ENCODE measurements at places on chromosomes 13 and 19.

DNA sequence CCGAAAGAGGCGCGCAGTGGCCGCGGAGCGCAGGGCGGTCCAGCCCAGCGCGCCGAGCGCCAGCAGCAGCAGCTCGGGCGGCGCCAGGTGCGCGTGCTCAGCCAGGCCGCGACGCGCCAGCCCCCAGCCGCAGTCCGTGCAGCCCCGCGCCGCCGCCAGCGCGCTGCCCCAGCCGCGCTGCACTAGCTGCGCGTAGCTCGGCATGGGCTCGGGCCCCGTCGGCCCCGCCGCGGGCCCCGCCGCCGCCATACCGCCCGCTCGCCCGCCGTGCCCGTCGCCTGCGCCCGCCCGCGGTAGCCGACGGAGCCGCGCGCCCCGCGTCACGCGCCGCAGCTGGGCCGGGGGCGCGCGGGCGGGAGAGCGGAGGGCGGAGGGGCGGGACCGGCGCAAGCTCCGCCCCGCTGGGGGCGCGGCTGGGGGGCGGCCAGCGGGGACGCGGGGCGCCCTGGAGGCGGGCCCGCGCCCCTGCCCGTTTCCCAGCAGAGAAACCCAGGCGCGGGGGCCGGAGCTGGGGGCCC, at the start of gene CERS1:
TSS of gene CERS1 (minus strand) at position 335 of the 518 bp plus-strand sequence. CDS start at position 249, 86 bp downstream.
- DNase-seq, result no peak

- DNase-seq, result no peak
These were observed 359.6 kb downstream of the FOXO1 start for GRCh38 chr13:40306817-40307216.

DNA sequence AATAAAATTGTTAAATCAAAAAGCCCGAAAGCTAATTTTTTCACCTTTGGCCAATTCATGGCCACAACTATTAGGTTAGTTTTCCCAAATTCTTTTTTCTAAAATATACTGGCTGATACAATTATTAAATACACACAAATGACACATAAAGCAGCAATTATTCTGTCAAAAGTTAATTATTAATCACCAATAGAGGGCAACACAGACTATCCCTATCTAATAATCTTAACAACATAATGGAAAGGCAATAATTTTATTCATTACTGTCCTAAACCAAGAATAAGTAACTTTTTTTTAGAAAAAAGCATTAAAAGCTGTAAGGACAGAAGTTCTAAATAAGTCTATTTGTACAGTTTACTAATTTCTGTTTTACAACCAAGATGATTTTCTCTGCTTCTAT, 51.7 kb downstream of the KATNAL1 start:
- no peak for DNase-seq

GRCh38 chr13:64704121-64704649, 2526.0 kb downstream of the PCDH9 start:
- no peak for DNase-seq

DNA sequence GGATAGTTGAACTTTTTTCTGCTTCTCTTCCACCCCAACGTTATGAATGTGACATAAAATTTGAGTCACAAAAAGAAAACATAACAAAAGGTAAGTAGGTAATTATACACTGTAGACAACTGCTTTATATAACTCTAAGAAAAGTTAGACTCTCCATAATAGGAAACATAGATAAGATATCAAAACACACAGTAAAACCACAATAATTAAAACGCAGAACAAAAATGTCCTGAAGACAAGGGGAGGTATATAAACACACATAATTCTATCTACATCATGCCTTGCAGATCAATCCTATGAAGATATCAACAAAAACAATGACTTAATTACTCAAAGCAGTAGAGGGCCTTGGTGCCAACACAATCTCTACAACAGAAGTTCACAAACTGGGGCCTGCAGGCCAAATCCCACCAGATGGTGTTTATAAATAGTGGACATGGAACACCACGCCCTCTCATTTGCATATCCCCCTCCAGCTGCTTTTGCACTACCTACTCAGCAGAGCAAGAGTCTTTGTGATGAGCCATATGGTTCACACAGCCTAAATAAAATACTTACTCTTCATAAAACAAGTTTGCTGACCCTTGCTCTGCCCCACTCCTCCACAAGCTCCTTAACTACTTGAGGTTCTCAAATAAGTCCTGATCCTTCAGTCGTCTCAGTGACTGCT, 254.7 kb downstream of the KLF12 start:
- no peak for DNase-seq

DNA sequence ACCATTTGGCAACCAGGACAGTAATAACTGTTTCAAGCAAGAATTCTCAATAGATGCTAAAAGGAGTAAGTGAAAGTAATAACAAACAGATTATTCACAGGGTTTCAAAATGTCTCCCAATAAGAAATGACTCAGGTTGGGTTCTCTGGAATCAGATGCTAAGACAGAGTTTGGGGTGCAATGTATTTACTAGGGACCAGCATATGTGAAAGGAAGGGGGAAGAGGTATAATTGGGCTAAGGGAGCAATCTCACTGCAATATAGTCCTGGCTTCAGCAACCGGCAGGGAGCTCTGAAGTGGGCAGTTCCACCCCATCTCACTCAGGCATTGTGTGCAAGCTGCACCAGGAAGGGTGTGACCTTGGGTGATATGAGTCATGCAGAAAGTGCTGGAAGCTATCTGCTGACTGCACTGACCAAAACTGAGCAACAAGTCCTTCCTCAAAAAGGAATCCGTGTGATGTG, 23.4 kb downstream of the ZDHHC20 start:
- peak; percentile 13 for DNase-seq

GRCh38 chr19:56360841-56361240, 32.5 kb downstream of the ZNF582 start:
- no peak for DNase-seq

- DNase-seq, result no peak
These were observed 118.0 kb downstream of the TSHZ3 start for GRCh38 chr19:31231237-31231636.

DNA sequence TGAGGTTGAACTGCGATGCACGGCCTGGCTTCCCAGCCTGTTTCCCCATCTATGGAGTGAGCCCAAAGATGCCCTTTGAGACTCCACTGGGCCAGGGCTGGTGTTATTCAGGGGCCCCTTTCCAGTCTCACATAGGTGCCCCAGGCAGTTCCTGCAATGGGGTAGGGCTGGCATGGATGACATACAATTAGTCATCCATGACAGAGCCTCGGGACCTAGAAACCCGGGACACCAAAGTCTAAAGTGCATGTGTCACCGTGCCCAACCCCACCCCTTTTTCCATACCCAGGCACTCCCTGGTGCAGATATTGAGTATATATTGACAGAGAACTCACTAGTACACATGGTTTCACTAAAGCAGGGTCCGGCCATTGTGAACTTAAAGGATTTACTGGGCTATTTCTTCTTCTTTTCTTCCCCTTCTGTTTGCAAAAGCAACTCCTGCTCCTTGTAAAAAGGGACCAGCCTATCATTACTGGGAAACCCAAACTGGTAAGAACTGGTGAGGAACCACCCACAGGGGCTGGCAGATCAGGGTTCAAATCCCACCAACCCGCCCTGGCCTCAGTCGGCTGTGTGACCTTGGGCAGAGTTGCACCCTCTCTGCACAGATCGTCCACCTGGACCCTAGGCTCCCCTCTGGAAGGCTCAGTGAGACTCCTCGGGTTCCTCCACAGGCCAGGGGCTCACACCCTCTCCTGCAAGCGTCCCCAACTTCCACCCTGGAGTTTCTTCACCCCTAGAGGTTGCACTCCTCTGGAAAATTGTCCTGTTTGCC, 2.7 kb downstream of the B3GNT3 start:
- peak; percentile 60 for DNase-seq

DNA sequence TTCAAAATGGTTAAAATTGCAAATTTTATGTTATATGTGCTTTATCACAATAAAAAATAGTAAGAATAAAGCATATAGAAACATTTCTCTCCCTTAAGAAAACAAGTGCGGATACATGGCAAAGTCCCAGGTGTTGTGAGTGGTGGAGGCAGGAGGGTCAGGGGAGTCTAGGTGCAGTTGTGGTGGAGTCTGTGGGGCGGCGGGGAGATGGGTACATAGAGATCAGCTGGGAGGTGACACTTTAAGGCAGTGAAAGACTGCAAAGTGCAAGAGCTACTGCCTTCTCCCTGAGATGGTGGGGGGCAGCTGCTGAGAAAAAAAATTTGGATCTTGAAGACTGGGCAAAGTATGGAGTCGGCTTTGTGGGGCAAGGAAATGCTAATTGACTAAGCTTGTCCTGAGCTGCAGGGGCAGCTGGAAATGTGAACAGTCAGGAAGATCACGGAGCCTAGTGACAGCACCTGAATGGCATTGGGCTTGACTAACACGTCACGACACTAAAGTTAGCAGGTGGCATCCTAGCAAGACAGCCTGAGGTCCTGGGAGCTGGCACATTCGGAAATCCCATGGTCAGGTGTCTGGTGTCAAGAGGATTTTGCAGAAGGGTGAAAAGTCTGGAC, 72.9 kb upstream of the IRS2 start:
- no peak for DNase-seq

DNA sequence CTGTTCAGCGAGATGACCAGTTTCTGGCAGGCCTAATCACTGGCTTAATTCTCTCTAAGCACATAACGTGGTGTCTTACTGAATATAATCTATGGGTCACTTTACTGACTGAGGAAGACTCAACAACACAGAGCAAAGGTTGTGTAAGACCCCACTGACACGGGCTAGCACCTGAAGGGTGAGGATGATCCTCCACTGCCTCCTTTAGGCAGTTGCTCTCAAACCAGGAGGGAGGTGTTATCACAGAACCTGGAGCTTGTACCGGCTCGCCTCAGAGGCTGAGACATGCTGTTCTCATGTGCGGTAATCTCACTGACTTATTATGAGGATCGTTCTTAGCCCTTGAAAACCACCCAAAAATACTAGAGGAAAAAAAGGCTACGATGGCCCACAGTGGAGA, 28.3 kb downstream of the RCBTB2 start:
- no peak for DNase-seq

DNA sequence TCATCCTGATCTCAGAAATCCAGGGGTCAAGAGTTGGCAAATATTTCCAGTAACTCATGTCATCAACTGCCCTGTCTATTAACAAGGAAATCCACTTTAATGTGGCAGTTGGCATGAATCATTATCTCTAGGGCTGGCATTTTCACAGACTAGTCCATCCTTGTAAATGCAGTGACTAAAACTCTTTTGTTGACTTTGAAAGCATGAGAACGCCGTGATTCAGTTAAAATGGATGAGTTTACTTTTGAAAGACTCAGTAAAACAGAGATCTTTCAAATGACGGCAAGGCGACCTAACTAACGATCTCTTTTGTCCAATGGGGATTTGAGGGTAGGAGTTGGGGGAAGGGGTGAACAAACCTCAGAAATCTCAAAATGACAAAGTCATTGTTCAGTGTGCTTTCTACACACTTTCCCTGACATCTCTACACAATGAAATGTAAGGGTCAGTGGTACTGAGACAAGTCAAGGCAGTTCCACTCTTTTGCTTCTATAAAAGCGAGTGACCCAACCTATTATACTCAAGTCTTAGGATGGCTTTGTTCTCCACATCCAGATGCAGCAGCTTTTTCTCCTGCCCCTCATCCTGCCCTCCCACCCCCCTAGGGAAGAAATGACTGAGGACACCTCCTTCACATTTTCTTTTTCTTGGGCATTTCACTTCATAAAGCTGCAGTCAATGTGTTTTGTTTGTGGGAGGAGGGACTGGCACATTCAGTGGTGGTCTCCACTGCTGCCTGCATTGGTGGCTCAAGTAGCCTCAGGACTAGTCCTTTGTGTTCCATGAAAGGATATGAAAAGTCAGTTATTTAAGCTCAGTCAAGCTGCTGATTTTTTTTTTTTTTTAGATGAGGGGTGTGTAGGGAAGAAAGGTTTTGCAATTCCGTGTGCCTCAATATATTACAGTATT, 200.5 kb downstream of the ABCC4 start:
- no peak for DNase-seq

- no peak for DNase-seq
These were observed 43.1 kb downstream of the ZNF611 start for GRCh38 chr19:52691737-52692136.

DNA sequence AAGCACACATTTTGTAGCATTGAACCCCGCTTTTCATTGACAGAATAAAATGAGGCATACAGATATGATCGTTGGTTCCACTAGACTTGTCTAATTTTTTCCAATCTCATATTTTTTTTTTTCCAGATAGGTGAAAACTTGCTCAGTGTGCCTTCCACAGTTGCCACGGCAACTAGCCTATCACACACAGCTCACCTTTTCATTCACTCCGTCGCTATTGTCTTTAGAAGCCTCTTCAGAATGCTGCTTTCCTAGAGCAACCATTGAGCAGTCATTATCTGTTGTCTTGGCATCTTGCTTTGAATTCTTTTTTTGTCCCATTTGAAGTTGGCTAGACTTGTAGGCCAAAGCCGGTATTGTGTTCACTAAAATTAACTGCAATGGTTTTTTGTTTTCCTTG, 37.7 kb upstream of the ESD start:
- DNase-seq, result no peak

Measured in stimulated activated CD4-positive, alpha-beta T cell treated with anti-CD3 and anti-CD28 coated beads, Interleukin-4, amount 100 ng/mL, for 48 hours (primary cell).